Activated B cell treated with CpG ODN at 0.5 μM for 24 hours (primary cell): ENCODE measurements at places on chromosomes 11 and 22. TPM values are rescaled to one million over a fixed set of nuclear protein-coding genes. Genes with fewer than 3 reads are reported as not detected.

GRCh38 chr11:62782753-62783152 is 4.4 kb upstream of the TMEM179B start:
- no peak for DNase-seq

GRCh38 chr11:121213362-121213893 is 79.1 kb upstream of the SC5D start:
- DNase-seq: no peak

DNA sequence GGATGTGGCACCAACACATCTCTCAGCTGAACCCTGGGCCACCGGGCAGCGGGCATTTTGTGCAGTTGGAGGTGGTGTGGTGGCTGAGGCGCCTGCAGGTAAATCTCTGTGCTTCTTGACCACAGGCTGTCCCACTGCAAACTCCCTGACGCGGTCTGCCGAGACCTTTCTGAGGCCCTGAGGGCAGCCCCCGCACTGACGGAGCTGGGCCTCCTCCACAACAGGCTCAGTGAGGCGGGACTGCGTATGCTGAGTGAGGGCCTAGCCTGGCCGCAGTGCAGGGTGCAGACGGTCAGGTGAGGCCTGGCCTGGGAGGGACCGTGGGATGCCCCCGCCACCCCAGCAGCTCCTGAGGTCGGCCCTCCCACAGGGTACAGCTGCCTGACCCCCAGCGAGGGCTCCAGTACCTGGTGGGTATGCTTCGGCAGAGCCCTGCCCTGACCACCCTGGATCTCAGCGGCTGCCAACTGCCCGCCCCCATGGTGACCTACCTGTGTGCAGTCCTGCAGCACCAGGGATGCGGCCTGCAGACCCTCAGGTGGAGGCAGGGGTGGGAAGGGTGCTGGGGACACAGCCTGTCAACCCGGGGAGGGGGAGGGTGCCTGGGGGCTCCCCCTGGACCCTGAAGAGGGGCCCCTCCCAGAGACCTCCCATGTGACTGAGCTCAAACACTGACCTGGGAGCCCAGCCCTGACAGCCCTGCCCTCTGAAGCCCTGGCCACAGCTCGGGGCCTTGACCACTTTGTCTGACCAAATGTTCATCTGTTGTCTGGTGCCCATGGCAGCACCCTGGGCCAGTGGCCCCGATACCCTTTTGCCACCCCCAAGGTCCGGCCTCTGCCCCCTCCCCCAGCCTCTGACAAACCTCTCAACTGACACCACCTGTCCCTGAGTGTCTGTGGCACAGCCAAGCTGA is 4.6 kb upstream of the PGGHG start:
- DNase-seq: no peak

DNA sequence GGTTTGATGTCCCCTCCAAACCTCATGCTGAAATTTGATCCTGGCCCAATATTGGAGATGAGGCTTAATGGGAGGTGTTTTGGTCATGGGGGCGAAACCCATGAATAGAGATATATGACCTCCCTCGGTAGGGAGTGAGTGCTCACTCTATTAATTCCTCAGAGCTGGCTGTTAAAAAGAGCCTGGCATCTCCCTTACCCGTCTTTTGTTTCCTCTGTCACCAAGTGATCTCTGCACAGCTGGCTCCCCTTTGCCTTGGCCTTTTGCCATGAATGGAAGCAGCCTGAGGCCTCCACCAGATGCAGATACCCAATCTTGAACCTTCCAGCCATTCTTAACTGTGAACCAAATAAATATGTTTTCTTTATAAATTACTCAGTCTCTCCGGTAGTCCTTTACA is 4.5 kb upstream of the CCDC81 start:
- DNase-seq: no peak

Gene MS4A15
- not detected in 2 replicates for total RNA-seq

Gene SMC1B
- 0.13 TPM in 1 of 2 replicates, not detected in the other for total RNA-seq

DNA sequence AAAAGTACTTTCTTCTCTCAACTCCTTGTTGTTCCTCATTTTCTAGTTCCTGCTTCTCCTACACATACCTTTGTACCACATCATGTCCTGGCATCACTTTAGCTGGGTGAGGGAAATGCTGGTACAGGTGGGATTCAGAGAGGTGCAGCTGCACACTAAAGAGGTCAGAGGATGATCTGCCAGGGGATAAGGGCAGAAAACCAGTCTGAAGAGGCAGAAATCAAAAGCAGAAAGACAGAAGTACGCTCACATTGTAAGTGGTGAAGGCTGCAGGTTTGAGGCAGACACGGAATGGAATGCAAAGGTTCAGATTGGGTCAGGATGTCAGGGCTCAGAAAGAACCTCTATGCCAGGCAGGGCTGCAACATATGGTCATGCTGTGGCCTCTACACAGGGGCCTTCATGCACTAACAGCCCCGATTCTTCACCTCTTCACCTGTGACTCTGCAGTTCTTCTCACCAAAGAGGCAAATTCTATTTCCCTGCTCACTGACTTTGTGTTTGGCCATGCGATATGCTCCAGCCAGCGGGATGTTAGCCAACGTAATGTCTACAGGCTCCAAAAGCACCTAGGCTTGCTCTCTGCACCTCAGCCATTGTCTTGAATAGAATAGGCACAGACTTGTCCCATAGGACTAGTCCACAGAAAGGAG is 373.7 kb downstream of the NXPE2 start:
- no peak for DNase-seq

Gene OR51B4
- total RNA-seq: not detected in 2 replicates

DNA sequence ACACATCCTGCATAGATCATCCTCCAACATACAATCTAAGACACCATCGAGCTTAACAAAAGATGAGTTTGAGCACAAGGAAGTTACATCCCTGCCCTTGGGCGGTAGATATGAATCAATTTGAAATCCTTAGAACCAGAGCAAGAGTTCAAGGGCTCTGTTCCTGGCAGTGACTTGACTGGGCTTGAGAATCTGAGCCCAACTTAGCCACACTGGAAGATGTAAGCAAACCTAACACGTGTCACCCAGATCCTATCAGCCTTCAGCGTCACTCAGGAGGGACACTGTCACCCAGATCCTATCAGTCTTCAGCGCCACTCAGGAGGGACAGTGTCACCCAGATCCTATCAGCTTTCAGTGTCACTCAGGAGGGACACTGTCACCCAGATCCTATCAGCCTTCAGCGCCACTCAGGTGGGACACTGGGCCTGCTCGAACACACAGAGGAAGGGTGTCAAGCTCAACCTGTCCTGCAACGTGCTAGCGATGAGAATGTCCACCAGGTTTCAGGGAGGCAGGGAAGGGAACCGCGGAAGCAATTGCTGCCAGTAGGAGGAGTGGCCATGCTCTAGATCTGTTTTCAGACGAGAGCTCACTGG is 32.8 kb upstream of the CTSD start:
- no peak for DNase-seq

Gene TSPAN32
- 6.8 and 7.3 TPM in 2 replicates for total RNA-seq

Gene BTG4
- total RNA-seq: not detected in 2 replicates

- no peak for DNase-seq
Observed at GRCh38 chr11:70783356-70783755, 385.0 kb downstream of the CTTN start.

GRCh38 chr11:128222245-128222884 is 365.0 kb downstream of the ETS1 start:
- no peak for DNase-seq

GRCh38 chr11:119236891-119237290 is 30.8 kb downstream of the CBL start:
- DNase-seq: no peak
